ENCODE measurements at places on chromosomes 13 and 19. TPM values are rescaled to one million over a fixed set of nuclear protein-coding genes. Genes with fewer than 3 reads are reported as not detected.

ZNF844 gene
- 15.3 TPM for total RNA-seq

IRGC gene
- not detected for total RNA-seq

DNA sequence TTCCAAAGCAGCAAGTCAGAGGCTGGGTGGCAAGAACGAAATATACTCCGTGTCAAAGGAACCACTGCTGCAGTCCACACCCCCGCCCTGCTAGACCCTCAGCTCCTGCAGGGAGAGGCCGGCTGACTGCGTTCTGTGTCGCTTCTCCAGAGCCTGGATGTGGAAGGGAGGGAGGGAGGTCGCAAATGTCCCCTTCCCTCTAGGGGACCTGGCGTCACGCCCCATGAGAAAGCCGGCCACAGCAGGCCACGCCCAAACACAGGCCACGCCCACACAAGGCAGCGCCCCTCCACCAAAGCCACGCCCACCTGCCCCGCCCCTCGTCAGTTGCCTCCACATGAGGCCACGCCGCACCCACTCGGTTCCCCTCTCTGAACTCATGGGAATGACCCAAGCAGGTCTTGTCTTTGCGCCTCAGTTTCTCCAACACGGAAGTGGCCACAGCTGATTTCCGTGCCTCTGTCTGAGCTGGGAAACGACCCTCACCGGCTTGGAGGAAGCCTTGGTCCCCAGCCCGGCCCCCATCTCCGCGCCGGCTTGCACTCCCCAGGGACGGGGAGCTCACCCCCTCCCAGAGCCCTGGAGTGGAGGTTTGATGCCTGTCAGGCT, 38.4 kb upstream of the TCF3 start:
- H3K4me3 ChIP-seq, result no peak overlapping the region
- DNase-seq, result peak; percentile 60
- peaks cover 76% of the 10 kb centered on the region for H3K27me3 ChIP-seq
- no peaks in the 10 kb centered on the region for H3K4me1 ChIP-seq

ENOX1 gene
- total RNA-seq, result 6.4 TPM

GRCh38 chr13:75514080-75514995, 23.3 kb downstream of the COMMD6 start:
- H3K27me3 ChIP-seq, result no peaks in the 10 kb centered on the region
- DNase-seq, result no peak
- no peak overlapping the region for H3K27ac ChIP-seq
- no peaks in the 10 kb centered on the region for H3K4me1 ChIP-seq
- no peaks in the 10 kb centered on the region for H3K36me3 ChIP-seq

CPB2 gene
- not detected for total RNA-seq

DNA sequence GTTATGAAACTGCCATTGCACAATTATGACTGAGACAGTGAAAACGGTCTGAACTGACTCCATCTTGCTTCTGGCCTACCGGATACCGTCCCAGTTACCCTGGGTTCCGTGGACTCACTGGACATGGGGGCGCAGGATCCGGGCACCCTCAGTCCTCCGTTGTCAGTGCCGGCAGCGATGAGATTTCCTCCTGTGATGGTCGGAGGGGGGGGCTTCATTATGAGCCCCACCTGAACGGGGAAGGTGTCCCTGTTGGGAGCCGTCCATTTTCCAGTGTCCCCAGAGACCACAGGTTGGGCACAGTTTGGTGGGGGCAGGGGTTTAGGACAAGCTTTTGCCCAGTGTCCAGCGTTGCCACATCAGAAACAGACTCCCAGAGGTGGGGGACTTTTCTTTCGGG, 23.4 kb downstream of the TMEM255B start:
- no peaks in the 10 kb centered on the region for H3K36me3 ChIP-seq
- DNase-seq, result no peak
- H3K27ac ChIP-seq, result no peak overlapping the region
- peaks cover 6% of the 10 kb centered on the region for H3K27me3 ChIP-seq

DACH1 gene
- 3.1 TPM for total RNA-seq

- peaks cover 25% of the 10 kb centered on the region for H3K4me1 ChIP-seq
- peaks cover 4% of the 10 kb centered on the region for H3K27me3 ChIP-seq
- H3K36me3 ChIP-seq, result no peaks in the 10 kb centered on the region
Observed at GRCh38 chr19:3608750-3609322, 2.2 kb upstream of the TBXA2R start.

C19orf67 gene
- total RNA-seq, result not detected

DNA sequence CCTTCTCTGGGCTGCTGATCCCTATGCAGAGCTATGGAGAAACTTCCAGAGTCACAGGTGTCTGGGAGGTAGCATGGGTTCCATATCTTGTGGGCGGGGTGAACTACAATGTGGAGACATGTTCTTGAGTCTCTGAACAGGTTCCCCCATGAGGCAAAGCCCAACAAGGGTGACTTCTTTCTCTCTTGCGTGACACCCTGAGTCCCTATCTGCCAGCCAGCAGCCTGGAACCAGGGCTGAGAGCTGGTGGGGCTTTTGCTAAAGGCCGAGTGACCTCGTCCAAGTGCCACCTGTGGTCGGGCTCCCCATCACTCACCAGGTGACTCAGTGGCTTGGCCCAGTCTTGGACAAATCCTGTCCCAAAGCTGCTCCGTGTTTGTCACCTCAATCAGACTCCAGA, 88.0 kb upstream of the ZNF536 start:
- H3K27me3 ChIP-seq, result peaks cover 4% of the 10 kb centered on the region
- DNase-seq, result no peak

PPM1N gene
- total RNA-seq, result 4.3 TPM

All from transverse colon (tissue), 4 donors.